ENCODE measurements at places on chromosomes 5 and 9.
A peak's percentile ranks its signal among the peaks of the same experiment; 100 is the strongest.

- no peak for DNase-seq
These were observed 7.5 kb downstream of the TRUB2 start for GRCh38 chr9:128314697-128315096.

DNA sequence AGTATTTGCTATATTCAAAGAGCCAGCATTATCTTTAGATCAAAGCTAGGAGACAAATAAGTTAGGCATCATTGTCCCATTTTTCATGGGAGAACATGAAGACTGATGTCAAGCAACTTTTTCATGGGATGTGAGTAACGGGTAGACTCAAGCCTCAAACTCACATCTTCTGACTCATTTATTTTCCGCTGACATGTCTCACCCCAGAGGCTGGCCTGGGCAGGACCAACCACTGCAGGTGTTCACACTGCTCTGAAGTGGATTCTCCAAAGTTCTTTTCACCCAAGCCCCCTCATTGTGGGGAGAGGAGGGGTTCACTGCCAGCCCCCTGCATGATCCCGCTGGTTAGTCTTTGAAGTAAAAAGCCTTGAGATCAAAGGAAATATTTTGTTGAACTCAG lies 34.9 kb upstream of the BASP1 start:
- DNase-seq, result peak; percentile 29

DNA sequence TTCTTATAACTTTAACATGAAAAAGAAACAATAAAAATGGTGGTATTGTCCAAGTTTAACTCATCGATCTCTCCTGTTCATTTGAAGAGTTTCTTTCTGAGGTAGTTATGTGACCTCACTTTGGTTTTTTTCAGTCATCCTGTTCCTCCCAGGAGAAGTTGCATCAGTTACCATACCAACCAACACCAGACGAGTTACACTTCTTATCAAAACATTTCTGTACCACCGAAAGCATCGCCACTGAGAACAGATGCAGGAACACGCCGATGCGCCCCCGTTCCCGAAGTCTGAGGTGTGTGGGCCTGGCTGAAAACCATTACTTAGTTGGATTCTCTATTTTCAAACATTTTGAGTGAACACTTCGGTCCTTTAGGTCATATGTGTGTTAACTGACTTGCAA lies 96.3 kb downstream of the CD180 start:
- peak; percentile 25 for DNase-seq

DNA sequence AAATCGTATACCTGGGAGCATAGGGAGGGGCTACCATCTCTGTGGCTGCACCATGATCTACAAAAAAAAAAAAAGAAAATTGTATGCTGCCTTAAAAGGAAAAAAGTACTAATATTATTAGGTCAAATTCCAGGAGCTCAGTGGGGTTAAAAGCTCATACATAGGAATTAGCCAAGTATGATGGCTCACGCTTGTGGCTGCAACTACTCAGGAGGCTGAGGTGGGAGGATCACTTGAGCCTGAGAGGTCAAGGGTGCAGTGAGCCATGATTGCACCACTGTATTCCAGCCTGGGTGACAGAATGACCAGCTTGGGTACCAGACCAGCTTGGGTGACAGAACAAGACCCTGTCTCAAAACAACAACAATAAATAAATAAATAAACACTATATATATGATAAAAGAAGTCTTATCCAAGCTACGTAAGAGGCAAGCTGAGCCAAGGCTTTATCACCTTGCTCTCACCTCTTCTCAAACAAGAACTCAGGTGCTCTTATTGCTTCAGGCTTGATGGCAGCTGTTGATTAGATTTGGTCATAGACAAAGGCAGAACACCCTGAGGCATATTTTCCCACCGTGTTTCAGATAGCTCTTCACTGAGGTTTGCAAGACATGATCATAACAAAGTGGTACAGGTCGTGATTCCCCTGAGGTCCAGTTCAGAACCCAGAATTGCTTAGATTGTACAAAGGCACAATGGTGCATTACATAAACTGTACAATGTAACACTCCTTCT lies 3.3 kb upstream of the FBXW11 start:
- DNase-seq, result no peak

DNA sequence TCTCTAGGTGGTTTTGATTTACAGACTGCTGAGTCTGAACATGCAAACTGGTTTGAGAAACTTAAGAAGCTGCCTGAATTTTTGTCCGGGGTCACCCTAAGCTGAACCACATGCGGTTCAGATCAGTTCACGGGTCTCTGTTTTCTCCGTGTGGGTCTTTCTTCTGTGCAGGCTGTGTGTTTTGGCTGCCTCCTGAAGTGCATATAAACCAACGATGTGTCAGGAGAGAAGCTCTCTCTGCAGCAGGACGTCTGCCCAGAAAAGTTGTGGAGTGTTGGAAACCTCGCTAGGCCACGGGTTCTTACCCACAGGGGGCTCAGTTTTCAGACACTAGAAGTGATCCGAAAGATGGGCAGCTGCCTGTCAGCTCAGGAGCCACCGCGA lies 364.2 kb downstream of the IRX2 start:
- no peak for DNase-seq

Measured in stimulated activated CD4-positive, alpha-beta T cell treated with anti-CD3 and anti-CD28 coated beads, Interleukin-15, amount 100 ng/mL, for 24 hours (primary cell).